ENCODE measurements at places on chromosomes 7 and 10.

DNA sequence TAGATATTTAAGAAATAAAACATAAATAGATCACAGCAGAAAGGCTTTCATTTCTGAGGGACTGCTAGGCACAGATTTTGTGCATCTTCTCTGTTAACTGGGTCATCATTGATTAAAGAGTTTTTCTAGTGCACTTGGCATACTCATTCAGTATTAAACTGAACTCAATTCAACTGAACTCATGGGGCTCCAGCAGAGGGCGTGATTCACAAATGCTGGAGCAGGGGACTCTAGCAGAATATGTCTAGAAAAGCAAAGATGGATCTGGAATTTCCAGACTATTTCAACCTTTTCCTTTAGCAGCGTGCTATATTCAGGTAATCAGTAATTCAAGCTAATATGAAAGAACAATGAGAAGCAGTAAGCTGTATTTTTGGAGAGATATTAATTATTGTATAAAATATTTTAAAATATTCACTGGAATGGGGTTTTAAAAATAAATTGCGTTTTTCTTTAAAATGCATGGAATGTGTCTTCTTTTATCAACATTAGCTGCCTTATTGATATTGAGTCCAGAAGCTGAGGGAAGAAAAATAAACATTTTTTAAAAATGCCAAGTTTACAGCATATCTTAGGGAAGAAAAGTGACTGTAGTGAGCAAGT, 296.8 kb upstream of the CACNA2D1 start:
- no peak for DNase-seq

DNA sequence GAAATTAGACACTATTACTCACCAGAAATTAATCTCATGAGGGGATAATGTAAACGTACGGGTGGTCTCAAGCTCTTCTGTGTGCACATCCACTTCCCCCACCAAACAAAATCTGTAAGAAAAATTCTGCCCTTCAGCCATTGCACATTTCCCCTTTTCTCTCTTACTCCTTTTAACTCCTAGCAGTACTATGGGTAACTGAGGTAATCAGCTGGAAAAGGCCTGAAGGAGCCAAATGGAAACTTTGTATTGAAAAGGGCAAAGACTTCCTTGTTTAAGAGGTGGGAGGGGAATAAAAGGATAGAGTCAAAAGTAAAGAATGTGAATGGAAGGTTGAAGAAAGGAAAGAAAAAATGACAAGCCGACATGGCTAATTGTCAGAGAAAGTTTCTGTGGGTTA, 273.8 kb downstream of the RNLS start:
- no peak for DNase-seq

DNA sequence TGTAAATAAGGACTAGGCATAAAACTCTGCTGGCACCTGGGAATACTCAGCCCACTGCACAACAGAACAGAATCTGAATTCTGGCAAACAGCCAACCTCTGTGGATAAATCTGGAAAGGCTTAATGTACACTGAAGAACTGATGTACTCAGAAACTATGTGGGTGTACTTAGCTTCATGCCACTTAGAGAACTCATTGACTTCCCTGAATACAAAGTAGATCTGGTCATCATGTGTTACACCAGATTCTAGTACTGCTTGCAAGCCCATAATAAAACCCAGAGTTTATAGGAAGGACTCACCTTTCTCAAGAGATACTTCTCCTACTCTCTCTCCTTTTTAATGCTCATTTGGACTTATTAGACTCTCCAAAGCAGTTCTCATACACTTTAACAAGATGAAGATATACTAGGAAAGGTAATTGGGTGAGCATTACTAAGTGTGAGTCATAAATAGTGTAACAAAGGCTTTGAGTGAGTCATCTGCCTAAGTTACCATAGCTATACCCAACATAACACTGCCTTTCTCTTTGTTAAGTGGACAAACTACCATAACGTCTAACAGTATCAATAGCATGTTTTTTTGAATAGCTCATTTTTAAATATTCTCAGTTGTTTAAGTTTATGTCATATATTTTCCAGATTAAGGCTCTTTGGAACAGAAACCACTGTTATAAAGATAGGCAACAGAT, 309.1 kb downstream of the MDFIC start:
- peak; percentile 28 for DNase-seq

DNA sequence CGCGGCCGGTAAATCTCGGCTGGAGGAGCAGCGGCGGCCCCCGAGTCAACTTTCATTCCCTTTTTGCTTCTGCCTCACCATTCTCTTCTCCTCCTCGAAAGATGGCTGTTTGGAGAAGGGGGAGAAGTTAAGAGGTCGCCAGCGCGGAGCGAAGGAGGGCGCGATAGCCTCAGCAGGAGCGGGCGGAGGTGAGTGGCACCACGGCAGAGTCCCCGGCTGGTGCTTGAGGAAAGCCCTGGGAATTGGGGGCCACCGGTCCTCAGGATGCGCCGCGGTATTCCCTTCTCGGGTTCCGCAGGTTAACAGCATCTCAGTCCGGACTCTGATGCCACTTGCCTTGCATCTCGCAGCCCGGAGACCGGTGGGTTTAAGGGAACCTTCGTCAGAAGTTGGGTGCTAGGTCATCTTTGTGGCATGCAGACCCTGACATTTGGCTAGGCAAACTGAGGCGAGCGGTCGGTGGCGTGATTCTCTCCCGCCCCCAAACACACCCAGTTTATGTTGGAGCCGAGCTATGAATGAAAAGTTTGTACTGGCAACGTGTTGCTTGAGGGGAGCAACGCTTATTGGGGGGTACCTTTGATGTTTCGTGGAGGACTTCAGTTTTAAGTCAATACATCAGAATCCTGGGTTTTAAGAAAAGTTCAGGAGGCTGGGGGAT, 59.5 kb upstream of the PRPS1L1 start:
- DNase-seq = peak; percentile 39

GRCh38 chr10:59801171-59801570, 47.9 kb upstream of the MRLN start:
- no peak for DNase-seq

GRCh38 chr7:108589874-108590273, 20.2 kb downstream of the DNAJB9 start:
- DNase-seq = peak; percentile 11

DNA sequence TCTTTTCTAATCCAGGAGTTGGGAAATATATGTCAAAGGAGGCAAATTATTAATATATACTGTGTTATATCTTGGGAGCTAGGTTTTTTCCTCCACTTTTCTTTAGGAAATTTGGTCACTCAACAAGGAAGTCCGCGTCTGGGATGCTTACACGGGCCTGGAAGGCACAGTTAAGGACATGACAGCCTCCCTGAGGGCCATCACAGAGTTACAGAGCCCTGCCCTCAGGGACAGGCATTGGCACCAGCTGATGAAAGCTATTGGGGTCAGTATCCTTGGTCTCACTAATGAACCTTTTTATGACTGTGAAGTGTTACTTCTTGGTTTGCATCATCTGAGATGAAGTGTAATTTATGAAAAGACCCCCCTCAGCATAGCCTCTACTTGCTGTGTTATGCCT, 74.7 kb downstream of the DNAH11 start:
- DNase-seq = no peak

DNA sequence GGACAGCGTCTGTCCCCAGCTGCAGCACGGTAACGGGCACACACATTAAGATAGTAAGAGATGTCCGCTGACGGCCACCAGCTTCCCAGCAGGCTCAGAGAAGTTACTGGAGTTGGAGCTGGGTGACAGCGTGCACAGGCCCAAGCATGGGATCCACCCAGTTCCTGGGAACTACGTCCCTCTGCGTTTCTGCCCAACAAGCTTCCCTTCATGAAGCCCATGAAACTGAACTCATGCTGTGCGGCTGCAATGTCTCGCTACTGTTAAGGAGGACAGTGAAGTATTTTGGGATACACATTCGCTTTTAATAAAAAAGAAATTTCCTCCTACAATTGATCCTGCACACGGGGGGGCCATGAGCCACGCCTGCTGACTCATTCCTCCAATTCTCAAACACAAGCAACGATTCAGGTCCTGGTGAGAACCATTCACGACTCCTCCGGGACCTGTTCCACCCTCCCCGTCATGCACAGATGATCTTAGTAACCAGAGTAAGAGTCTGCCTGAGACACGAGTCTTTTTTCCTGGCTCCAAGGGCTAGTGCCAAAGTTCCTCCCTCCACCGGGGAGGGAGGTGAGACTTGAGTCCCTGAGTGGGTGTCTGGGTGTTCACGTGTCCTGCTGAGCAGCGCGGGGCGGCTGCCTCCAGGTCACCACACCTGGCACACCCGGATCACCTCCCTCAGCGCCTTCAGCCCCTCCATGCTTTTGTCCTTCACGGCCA, 2.6 kb downstream of the PSMG3 start:
- DNase-seq = no peak

- no peak for DNase-seq
These were observed 5.7 kb upstream of the OR2F2 start for GRCh38 chr7:143929224-143929920.
